ENCODE measurements at places on chromosomes 16 and 17. TPM values are rescaled to one million over a fixed set of nuclear protein-coding genes. Genes with fewer than 3 reads are reported as not detected.
A peak's percentile ranks its signal among the peaks of the same experiment; 100 is the strongest.

ZDHHC1 gene
- 14.9 TPM for total RNA-seq

ZG16 gene
- not detected for total RNA-seq

UMOD gene
- total RNA-seq: not detected

MYADML2 gene
- total RNA-seq: not detected

C1QL1 gene
- total RNA-seq: 0.21 TPM

KRTAP4-6 gene
- not detected for total RNA-seq

EVI2A gene
- total RNA-seq: 15.4 TPM

CLEC18C gene
- total RNA-seq: 1.0 TPM

CYTH1 gene
- total RNA-seq: 67.0 TPM

RPS6KB1 gene
- total RNA-seq: 25.1 TPM

TBC1D3E gene
- total RNA-seq: not detected

P2RX5 gene
- total RNA-seq: 4.7 TPM

GRCh38 chr16:68528686-68529379 lies 10.3 kb upstream of the ZFP90 start:
- peak; percentile 87 for DNase-seq

- no peak for DNase-seq
Observed at GRCh38 chr17:77404812-77405581, 264.2 kb downstream of the SEC14L1 start.

- DNase-seq: peak; percentile 88
Observed at GRCh38 chr17:13678841-13679240, 77.1 kb upstream of the HS3ST3A1 start.

DNA sequence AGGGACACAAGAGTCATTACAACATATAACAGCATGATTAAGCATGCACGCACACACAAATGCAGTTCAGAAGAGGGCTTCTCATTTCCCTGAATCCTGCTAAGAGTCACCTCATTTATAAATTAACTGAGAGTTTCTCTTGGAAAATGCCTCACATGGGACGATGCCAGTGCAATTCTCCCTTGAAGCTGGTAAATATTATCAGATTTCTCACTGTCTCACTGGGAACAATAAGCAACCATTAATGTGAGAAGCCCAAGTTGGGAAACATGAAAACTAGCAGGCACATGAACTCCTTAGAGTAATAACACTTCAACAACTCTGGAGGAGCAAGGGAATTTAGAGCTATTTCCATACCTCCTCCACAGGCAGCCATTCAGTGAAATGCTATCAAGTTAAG lies 26.4 kb downstream of the SETD6 start:
- DNase-seq: no peak

- no peak for DNase-seq
Observed at GRCh38 chr16:80260906-80261311, 279.9 kb upstream of the DYNLRB2 start.

- DNase-seq: no peak
Observed at GRCh38 chr16:9260666-9261065, 169.2 kb downstream of the HAPSTR1 start.

GRCh38 chr16:11621920-11622651 lies 35.4 kb upstream of the LITAF start:
- peak; percentile 97 for DNase-seq

DNA sequence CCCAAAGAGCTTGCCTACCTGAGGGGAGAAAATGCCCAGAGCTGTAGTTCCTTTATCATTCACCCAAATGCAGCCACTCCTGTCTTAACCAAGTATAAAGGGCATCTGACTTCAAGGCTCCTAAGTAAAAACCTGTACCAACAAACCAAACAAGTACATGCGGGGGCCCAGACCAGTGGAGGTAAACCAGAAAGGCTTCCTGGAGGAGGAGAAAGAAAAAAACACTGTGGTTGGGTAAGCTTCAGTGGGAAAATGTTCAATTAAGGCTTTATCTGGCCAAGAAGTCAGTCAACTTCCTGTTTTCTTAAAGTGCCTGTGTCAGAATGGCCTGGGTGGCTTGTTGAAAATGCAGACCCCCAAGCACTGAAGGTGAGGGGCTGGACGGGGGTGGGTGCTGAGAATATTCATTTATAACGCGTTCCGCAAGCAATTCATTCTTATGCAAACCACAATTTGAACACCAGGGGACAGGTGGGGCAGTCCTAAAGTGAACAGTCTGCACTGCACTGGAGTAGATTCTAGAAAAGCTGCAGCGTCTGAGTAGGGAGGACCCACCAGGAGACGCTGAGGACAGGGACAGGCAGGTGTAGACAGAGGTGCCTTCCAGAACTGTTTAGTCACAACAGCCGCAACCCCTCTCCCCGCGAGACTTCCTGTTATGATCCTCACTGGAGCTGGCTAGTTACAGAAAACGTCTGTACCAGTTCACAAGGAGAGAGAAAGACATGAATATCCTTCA lies 467.1 kb downstream of the SOX9 start:
- DNase-seq: peak; percentile 24

- no peak for DNase-seq
Observed at GRCh38 chr16:19846436-19846835, 38.2 kb downstream of the GPRC5B start.

- peak; percentile 99 for DNase-seq
Observed at GRCh38 chr17:42519546-42520491, 16.2 kb upstream of the NAGLU start.

DNA sequence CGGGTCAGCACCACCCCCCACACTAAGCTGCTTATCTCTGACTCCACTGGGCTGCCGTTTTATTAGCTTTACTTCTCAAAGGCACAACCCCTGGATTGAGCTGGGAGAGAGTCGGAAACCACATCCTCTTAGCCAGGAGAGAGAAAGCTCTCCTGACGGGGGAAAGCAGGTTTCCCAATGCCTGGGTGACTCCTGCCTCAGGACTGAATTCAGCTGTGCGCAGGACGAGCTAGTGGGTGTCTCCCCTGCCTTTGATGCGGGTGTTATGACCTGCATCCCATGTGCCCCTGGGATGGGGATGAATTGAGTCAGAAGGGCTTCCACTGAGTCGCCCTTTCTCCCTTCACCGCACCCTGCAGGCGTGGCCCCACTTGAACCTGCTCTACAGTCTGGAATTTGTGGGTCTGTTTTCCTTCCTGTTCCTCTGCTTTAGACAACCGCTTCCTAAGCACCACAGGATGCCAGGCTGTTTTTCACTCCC lies 819.2 kb upstream of the EEF2KMT start:
- DNase-seq: peak; percentile 1

GRCh38 chr16:74667255-74667700 lies 601 bp upstream of the RFWD3 start:
- peak; percentile 55 for DNase-seq

- DNase-seq: no peak
Observed at GRCh38 chr17:78585006-78585630, 7.9 kb upstream of the DNAH17 start.

DNA sequence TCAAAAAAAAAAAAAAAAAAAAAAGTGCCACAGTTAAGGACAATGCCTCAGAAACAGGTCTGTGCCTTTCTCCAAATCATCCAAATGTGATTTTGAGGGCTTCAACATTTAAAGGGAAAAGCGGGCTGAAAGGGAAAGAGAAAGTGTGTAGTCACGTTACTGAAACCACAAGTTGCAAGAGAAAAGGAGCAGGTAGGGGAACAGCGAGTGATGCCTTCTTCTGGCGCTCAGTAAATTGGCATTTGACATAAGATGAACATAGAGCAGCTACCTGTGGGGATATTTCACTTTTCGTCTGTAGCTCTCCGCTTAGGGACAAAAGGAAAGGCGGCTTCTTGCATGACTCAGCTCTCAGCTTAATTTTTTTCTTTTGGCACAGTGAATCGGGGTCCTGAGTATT lies 11.1 kb downstream of the CMTM2 start:
- DNase-seq: no peak

- DNase-seq: peak; percentile 48
Observed at GRCh38 chr16:53089434-53090285, 34.9 kb downstream of the CHD9 start.

GRCh38 chr17:21089933-21090901 lies 36.5 kb upstream of the DHRS7B start:
- no peak for DNase-seq

DNA sequence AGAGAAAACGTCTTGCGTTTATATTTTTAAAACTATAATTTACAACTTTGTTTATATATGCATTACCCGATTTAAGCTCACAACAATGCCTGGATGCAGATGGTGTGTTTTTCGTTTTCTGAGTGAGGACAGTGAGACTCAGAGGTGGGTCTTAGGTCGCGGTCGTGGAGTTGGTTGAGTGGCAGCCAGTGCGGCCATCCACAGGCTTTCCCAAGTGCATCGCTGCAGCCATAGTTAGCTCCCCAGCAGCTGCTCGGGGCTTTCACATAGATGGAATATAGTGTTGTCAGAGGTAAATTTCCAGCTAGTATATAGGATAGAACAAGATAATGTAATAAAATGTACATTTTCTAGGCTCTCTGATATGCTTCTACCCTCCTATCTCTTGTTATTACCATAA lies 417.8 kb downstream of the CDH13 start:
- peak; percentile 1 for DNase-seq

GRCh38 chr17:35088881-35089585 lies 25.5 kb upstream of the RFFL start:
- DNase-seq: peak; percentile 92

GRCh38 chr16:24918641-24919040 lies 72.9 kb downstream of the SLC5A11 start:
- DNase-seq: no peak

DNA sequence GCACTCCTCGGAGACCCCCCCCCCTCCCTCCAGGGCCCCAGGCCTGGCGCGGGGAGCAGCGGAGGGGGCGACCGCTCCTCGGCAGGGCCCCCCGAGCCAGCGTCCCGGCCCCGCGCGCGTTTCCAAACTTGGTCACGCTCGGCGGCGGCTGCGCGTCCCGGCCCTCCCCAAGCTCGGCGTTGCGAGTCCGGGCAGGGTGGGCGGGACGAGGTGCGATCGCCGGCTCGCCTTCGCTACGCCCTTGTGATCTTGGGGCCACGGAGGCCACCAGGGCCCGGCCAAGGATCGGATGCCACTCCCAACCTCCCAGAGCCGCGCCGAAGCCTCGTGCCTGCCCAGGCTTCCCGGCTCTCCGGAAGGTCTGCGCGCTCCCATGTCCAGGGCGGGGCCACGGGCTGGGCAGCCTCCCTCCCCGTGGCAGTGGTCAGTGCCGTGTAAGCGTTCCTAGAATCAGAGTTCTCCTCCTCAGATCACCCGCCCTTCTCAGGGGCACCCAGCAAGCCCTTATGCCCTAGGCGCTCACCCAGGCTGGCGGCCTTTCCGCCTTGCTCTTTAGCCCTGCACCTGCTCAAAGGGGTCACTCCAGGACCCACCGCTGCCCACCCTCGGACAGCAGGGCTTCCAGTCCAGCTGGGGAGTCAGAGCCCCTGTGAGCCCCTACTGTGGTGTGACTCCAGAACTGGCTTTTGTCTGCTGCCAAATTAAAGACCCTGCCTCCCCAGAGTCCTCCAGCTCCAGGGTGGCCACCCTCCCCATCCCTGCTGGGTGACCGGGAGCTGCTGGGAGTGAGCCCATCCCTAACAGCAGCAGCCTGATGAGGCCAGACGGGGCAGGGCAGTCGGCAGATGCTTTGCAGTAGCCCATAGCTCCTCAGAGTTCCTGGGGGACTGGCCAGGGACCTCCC lies 12.2 kb upstream of the MRPS23 start:
- peak; percentile 43 for DNase-seq

DNA sequence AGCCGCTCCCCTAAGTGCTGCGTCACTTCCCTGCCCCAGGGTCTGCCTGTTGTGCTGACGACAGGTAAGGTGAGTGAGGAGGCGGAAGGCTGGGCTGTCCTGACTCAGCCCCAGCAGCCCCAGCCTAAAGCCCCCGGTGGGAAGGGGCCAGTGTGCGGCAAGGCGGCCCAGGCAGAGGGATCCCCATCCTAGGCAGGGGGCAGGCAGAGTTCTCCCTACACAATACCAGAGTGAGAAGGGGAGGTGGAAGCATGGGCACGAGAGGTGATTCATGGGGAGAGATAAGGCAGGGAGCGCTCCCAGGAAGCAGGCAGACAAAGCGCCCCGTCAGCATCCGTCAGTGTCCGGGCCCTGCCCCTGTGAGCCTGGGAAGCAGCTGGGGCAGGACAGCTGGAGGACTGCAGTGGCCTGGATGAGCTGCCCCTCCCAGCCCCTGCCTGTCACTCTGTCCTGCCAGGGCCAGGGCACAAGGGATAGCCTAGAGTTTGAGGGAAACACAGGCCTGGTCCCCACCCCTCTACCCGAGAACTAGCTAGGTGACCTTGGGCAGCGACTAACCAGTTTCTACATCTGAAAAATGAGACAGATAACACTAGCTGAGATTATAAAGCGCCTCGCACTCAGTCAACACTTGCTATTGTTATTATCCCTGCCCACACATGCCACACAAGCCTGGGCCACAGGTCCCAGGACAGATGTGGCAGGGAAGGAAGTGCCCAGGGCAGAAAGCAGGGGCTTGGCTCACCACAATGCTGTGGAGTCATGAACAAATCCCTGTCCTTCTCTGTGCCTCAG lies 3.8 kb downstream of the FAM83G start:
- DNase-seq: no peak

GRCh38 chr16:53664724-53665345 lies 38.8 kb downstream of the RPGRIP1L start:
- peak; percentile 54 for DNase-seq

DNA sequence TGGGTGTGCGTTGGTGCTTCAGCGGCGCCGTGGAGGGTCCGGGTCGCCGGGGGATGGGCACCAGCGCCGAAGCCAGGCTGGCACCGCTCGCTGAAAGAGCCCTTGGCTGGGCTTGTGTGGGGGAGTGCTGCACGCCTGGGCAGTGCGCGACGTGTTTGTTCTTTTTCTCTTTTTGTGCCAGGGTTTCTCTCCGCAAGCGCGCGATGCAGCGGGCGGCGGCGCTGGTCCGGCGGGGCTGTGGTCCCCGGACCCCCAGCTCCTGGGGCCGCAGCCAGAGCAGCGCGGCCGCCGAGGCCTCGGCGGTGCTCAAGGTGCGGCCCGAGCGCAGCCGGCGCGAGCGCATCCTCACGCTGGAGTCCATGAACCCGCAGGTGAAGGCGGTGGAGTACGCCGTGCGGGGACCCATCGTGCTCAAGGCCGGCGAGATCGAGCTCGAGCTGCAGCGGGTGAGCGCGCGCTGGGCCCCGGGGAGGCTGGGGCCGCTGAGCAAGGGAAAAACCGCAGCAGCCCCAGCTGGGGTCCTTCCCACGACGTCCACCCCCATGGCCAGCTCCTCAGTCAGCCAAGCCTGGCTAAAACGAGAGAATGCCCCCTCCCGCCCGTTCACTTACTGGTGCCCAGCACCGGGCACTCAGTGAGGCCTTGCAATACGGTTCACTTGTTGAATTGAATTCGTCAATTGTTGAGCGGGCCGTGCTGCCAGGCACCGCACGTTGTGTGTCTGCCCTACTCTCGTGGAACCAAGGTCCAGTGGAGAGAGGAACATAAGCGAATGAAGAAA lies 541 bp downstream of the GPT2 start:
- no peak for DNase-seq

DNA sequence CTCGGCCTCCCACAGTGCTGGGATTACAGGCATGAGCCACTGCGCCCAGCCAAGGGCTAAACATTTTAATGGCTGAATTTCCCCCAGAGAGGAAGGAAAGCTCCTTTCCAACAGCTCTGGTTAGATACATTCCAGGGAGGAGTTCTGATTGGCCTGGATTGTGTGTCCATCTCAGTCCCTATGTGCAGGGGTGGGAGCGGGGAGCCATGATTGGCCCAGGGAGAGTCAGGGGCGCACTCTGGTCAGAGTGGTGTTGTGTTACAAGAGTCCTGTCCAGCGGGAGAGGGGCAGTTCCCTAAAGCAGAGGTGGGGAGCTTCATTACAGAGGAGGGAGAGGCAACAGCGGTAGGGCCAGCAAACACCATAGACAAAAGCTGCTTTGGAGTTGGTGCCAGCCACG lies 75.0 kb downstream of the RAP1GAP2 start:
- DNase-seq: no peak

- DNase-seq: no peak
Observed at GRCh38 chr16:78057803-78058564, 35.6 kb downstream of the CLEC3A start.
